Renal cortical epithelial cell (primary cell): ENCODE measurements at places on chromosomes 11 and 22. TPM values are rescaled to one million over a fixed set of nuclear protein-coding genes. Genes with fewer than 3 reads are reported as not detected.

CYP2D6 gene
- total RNA-seq, result 0.17 and 0.89 TPM in 2 replicates

HEPHL1 gene
- 0.35 and 0.69 TPM in 2 replicates for total RNA-seq

NCAM1 gene
- 1.9 and 3.9 TPM in 2 replicates for total RNA-seq

IL18 gene
- 1.6 and 34.2 TPM in 2 replicates for total RNA-seq

ADAMTS8 gene
- not detected in 2 replicates for total RNA-seq

YAP1 gene
- total RNA-seq, result 98.1 and 219 TPM in 2 replicates

CCDC87 gene
- total RNA-seq, result 0.35 and 0.80 TPM in 2 replicates

CSRP3 gene
- total RNA-seq, result not detected in 2 replicates

DDI1 gene
- total RNA-seq, result not detected in 2 replicates

MFNG gene
- 1.1 and 2.6 TPM in 2 replicates for total RNA-seq

CAVIN3 gene
- total RNA-seq, result 50.3 and 118 TPM in 2 replicates

CARD10 gene
- total RNA-seq, result 39.9 and 46.0 TPM in 2 replicates

KCNJ5 gene
- total RNA-seq, result 0.65 TPM in 1 of 2 replicates, not detected in the other

CASP4 gene
- 150 and 201 TPM in 2 replicates for total RNA-seq

POTEH gene
- not detected in 2 replicates for total RNA-seq

F2 gene
- total RNA-seq, result 1.1 TPM in 1 of 2 replicates, not detected in the other

LYVE1 gene
- total RNA-seq, result 0.05 and 0.17 TPM in 2 replicates

CFAP68 gene
- total RNA-seq, result 7.6 and 20.1 TPM in 2 replicates

DDX6 gene
- total RNA-seq, result 127 and 258 TPM in 2 replicates

OR2AG1 gene
- total RNA-seq, result not detected in 2 replicates

OLFML1 gene
- not detected in 2 replicates for total RNA-seq

GRM5 gene
- total RNA-seq, result under 0.01 and 0.15 TPM in 2 replicates

C11orf16 gene
- not detected in 2 replicates for total RNA-seq

ELMOD1 gene
- total RNA-seq, result 0.10 TPM in 1 of 2 replicates, not detected in the other

DGCR6 gene
- 0.40 and 1.6 TPM in 2 replicates for total RNA-seq

OR5A1 gene
- not detected in 2 replicates for total RNA-seq

CACNA1I gene
- total RNA-seq, result 0.10 TPM in 1 of 2 replicates, not detected in the other

TRIM29 gene
- total RNA-seq, result 0.69 and 2.4 TPM in 2 replicates

LSP1 gene
- not detected in 2 replicates for total RNA-seq

SPECC1L gene
- total RNA-seq, result 15.8 and 46.2 TPM in 2 replicates

TMEM151A gene
- 0.10 TPM in 1 of 2 replicates, not detected in the other for total RNA-seq

UPK3A gene
- not detected in 2 replicates for total RNA-seq

C22orf31 gene
- total RNA-seq, result not detected in 2 replicates

MAPK12 gene
- 22.0 and 26.0 TPM in 2 replicates for total RNA-seq

OR51I1 gene
- 0.20 TPM in 1 of 2 replicates, not detected in the other for total RNA-seq

LRRC10B gene
- total RNA-seq, result 0.15 TPM in 1 of 2 replicates, not detected in the other

DBX1 gene
- not detected in 2 replicates for total RNA-seq

PIWIL4 gene
- total RNA-seq, result 2.1 and 3.1 TPM in 2 replicates

LARGE1 gene
- 12.5 and 20.6 TPM in 2 replicates for total RNA-seq

B4GALNT4 gene
- total RNA-seq, result 4.0 and 4.5 TPM in 2 replicates
